ENCODE measurements at places on chromosomes 6 and 20.

- DNase-seq, result no peak
Measured at GRCh38 chr20:63132131-63132714, 83.7 kb downstream of the YTHDF1 start.

GRCh38 chr6:64580346-64580745, 944.7 kb downstream of the PHF3 start:
- DNase-seq, result no peak

DNA sequence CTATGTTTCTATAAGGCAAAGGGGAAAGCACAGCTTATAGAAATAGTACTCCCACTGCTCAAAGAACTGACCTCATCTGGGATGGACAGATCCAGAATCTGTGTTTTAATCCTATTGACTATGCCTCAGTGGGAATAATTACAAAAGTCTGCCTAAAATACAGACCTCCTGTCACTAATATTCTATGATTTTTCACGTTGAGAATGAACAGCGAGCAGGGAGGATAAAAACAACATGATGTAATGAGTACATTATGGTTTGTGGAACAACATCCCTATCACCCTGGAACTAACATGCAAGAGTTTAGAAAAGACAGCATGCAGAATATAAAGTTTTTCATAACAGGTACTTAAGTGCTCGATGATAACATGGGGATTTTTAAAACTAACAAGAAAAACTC, 53.9 kb downstream of the EPHA7 start:
- DNase-seq, result no peak

DNA sequence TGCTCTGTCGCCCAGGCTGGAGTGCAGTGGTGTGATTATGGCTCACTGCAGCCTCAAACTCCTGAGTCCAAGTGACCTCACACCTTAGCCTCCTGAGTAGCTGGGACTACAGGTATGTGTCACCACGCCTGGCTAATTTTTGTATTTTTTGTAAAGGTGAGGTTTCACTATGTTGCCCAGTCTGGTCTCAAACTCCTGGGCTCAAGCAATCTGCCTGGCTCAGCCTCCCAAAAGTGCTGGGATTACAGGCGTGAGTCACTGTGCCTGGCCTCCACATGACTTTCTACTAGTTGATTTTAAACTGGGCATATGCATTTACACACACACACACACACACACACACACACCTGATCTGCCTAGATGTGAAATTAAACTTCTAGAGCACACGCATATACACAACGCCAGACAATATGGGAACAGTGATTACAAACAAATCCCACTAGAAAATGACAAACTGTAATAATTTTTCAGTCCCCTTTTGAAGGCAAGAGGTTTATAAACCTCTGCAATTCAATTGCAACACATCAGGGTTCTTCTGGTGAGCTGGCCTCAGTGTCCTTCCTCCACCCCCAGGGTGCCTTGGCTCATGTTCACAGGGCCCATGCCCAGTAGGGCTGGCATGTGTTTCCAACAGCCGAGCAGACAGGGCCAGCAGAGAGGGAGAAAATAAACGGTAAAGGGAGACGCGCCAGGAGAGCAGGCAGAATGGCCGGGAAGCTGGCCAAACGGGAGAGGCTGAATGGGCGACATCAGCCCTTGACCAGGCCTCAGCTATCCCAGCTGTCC, 31.2 kb downstream of the PARD6B start:
- no peak for DNase-seq

- no peak for DNase-seq
Measured at GRCh38 chr6:54140811-54141210, 29.6 kb downstream of the MLIP start.
